ENCODE measurements at places on chromosomes 7 and 10.

GRCh38 chr7:139774376-139774775 is 3.4 kb downstream of the HIPK2 start:
- no peak for DNase-seq

GRCh38 chr10:67861750-67862432 is 22.6 kb upstream of the SIRT1 start:
- no peak for DNase-seq

- DNase-seq = no peak
Observed at GRCh38 chr10:4479342-4479741, 346.7 kb upstream of the AKR1E2 start.

GRCh38 chr7:31309407-31309806 is 31.1 kb downstream of the NEUROD6 start:
- DNase-seq = no peak

DNA sequence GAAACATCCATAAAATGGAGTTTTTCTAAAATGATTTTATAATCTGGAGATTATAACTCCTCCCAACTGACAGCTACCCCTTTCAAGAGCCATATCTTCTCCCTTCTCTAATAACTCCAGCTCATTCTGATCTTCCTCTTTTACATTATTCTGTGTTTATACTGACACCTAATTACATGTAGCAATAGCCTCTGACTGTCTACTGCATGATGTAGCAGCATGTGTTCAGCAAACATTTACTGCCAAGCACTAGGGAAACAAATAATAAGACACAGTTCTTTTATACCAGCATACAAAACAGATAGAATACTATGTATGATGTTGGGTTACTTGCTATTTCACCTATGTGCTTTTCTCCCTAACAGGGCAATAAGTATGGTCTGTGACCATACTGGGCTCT is 20.7 kb downstream of the RBM28 start:
- no peak for DNase-seq
